ENCODE measurements at places on chromosomes 2 and 18. TPM values are rescaled to one million over a fixed set of nuclear protein-coding genes. Genes with fewer than 3 reads are reported as not detected.

DNA sequence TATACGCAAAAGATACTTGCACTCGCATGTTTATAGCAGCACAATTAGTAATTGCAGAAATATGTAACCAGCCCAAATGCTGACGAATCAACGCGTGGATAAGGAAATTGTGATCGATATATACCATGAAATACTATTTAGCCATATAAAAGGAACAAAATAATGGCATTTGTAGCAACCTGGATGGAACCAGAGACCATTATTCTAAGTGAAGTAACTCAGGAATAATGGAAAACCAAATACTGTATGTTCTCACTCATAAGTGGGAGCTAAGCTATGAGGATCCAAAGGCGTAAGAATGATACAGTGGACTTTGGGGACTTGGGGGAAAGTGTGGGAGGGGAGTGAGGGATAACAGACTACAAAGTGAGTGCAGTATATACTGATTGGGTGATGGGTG, 1008.0 kb upstream of the CRIM1 start:
- H3K27me3 ChIP-seq = no peaks in the 10 kb centered on the region
- no peaks in the 10 kb centered on the region for H3K36me3 ChIP-seq
- H3K27ac ChIP-seq = no peak overlapping the region
- no peaks in the 10 kb centered on the region for H3K4me1 ChIP-seq
- no peak overlapping the region for H3K4me3 ChIP-seq
- no peak for DNase-seq

- no peak overlapping the region for H3K4me3 ChIP-seq
- H3K36me3 ChIP-seq = no peaks in the 10 kb centered on the region
- no peak overlapping the region for H3K27ac ChIP-seq
- DNase-seq = no peak
- H3K27me3 ChIP-seq = no peaks in the 10 kb centered on the region
- H3K4me1 ChIP-seq = no peaks in the 10 kb centered on the region
These were observed 870.6 kb downstream of the CBLN2 start for GRCh38 chr18:71673498-71673897.

DNA sequence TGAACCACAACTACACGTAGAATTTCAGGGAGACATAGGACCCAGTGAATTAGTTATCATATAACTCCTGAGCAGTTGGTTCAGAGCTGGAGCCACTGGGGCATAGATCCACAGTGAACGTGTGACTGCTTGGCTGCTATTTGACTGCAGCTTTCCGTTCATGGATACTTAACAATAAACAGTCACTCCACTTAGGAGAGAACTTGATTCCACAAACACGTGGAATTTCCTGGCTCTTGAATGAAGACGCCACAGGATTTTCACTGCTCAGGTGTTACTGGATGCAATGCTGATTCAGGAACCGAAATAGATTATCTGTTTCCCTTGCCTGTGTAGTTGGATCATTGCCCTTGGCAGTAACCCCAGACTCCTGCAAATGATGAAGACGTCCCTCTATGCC, 679.1 kb upstream of the ZEB2 start:
- H3K4me1 ChIP-seq = no peaks in the 10 kb centered on the region
- no peak overlapping the region for H3K27ac ChIP-seq
- no peaks in the 10 kb centered on the region for H3K27me3 ChIP-seq
- H3K36me3 ChIP-seq = no peaks in the 10 kb centered on the region

GRCh38 chr2:106076941-106077340, 117.2 kb downstream of the UXS1 start:
- H3K36me3 ChIP-seq = no peaks in the 10 kb centered on the region
- no peak for DNase-seq
- no peaks in the 10 kb centered on the region for H3K4me1 ChIP-seq
- no peak overlapping the region for H3K27ac ChIP-seq
- H3K27me3 ChIP-seq = no peaks in the 10 kb centered on the region

Gene AQP12B
- not detected for total RNA-seq

Gene ERLEC1
- 54.3 TPM for total RNA-seq

Data from aorta (tissue), 5 donors.